HCT116 (cell line): ENCODE measurements at places on chromosomes 1 and 21. TPM values are rescaled to one million over a fixed set of nuclear protein-coding genes. Genes with fewer than 3 reads are reported as not detected.
A peak's percentile ranks its signal among the peaks of the same experiment; 100 is the strongest.

DNA sequence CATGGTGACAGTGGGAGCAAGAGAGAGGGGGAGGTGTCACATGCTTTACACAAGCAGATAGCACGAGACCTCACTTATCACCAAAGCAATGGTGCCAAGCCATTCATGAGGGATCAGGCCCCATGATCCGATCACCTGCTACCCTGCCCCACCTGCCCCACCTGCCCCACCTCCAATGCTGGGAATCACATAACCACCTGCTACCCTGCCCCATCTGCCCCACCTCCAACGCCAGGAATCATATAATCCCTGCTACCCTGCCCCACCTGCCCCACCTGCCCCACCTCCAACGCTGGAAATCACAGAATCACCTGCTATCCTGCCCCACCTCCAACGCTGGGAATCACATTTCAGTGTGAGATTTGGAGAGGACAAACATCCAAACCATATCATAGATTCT, 10.6 kb upstream of the AIRE start:
- H3K27me3 ChIP-seq = no peaks in the 10 kb centered on the region
- no peaks in the 10 kb centered on the region for H3K36me3 ChIP-seq
- no peak overlapping the region for H3K27ac ChIP-seq

GRCh38 chr1:205183676-205184335, 27.7 kb downstream of the DSTYK start:
- H3K4me3 ChIP-seq = no peak overlapping the region
- no peaks in the 10 kb centered on the region for H3K36me3 ChIP-seq
- no peaks in the 10 kb centered on the region for H3K27me3 ChIP-seq
- H3K27ac ChIP-seq = no peak overlapping the region

GRCh38 chr1:8329858-8330257, 11.9 kb downstream of the SLC45A1 start:
- peaks cover 7% of the 10 kb centered on the region for H3K36me3 ChIP-seq
- no peaks in the 10 kb centered on the region for H3K4me1 ChIP-seq
- H3K27me3 ChIP-seq = no peaks in the 10 kb centered on the region
- no peak overlapping the region for H3K27ac ChIP-seq

- no peak overlapping the region for H3K4me3 ChIP-seq
- H3K36me3 ChIP-seq = no peaks in the 10 kb centered on the region
- no peak overlapping the region for H3K27ac ChIP-seq
- H3K4me1 ChIP-seq = no peaks in the 10 kb centered on the region
Observed at GRCh38 chr1:177384461-177384860, 213.7 kb downstream of the BRINP2 start.

The RIPK4 gene
- total RNA-seq = 9.9 TPM

- no peak for DNase-seq
- H3K4me1 ChIP-seq = no peaks in the 10 kb centered on the region
- H3K36me3 ChIP-seq = no peaks in the 10 kb centered on the region
- no peak overlapping the region for H3K27ac ChIP-seq
- no peaks in the 10 kb centered on the region for H3K27me3 ChIP-seq
Observed at GRCh38 chr1:4660917-4661594, 6.6 kb downstream of the AJAP1 start.

The ACTA1 gene
- not detected for total RNA-seq

The CLIC6 gene
- total RNA-seq = 0.05 TPM

- no peaks in the 10 kb centered on the region for H3K27me3 ChIP-seq
- no peak for DNase-seq
- peaks cover 13% of the 10 kb centered on the region for H3K4me1 ChIP-seq
- no peaks in the 10 kb centered on the region for H3K36me3 ChIP-seq
Observed at GRCh38 chr1:212656730-212657129, 42.9 kb downstream of the BATF3 start.

GRCh38 chr1:205037539-205037938, 5.5 kb upstream of the CNTN2 start:
- H3K4me1 ChIP-seq = no peaks in the 10 kb centered on the region
- no peak for DNase-seq
- no peaks in the 10 kb centered on the region for H3K36me3 ChIP-seq
- no peak overlapping the region for H3K27ac ChIP-seq

DNA sequence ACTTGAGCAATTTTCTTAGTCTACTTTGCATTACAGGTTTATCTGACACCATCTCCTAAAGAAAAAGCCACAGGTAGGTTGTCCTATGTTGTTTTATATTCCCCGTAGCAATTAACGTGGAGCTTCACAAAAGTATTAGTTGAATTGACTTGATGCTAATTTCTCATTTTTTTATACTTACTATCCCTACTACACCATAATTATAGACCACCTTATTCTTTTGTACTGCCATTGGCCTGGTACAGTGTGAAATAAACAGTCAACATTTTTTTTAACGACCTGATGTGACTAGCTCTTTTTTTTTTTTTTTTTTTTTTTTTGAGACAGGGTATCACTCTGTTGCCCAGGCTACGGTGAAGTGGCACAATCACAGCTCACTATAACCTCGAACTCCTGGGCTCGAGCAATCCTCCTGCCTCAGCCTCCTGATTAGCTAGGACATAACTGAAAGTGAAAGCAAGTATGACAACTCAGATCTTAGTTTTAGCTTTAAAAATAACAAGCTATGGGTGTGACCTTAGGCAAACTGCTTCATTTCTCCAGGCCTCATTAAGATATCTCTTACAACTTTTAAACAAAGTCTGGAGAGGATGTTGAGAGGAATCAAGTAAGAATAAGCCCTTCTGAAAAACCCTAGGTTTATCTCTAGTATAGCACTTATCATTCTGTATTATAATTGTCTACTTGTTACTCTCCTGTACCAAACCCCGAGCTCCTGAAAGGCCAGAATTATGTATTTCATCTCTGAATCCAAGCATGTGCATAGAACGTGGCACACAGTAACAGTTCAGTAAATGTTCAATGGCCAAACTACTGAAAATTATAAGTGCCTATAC, 49.5 kb downstream of the LUZP1 start:
- H3K4me1 ChIP-seq = peaks cover 3% of the 10 kb centered on the region; the same call in 1 of the 2 replicates
- no peak overlapping the region for H3K4me3 ChIP-seq

The CYP4A11 gene
- not detected for total RNA-seq

- H3K27me3 ChIP-seq = no peaks in the 10 kb centered on the region
- DNase-seq = no peak
- no peaks in the 10 kb centered on the region for H3K4me1 ChIP-seq
- H3K27ac ChIP-seq = no peak overlapping the region
- no peaks in the 10 kb centered on the region for H3K36me3 ChIP-seq
Observed at GRCh38 chr21:14690886-14691285, 144.8 kb upstream of the SAMSN1 start.

The CLDN19 gene
- not detected for total RNA-seq

DNA sequence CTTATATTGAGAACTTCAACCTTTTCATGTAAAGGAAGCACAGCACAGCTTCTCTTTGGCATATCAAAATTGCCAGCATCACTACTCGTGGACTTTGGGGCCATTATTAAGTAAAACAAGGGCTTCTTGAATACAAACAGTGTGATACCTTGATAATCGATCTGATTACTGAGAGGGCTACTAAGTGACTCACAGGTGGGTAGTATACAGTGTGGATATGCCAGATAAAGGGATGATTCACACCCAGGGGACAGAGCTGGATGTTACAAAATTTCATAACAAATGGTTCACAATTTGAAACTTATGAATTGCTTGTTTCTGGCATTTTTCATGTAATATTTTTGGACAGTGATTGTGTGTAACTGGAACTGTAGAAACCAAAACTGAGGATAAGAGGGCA, 15.4 kb downstream of the HDAC1 start:
- no peaks in the 10 kb centered on the region for H3K4me1 ChIP-seq
- H3K36me3 ChIP-seq = peaks cover 25% of the 10 kb centered on the region
- no peak overlapping the region for H3K27ac ChIP-seq
- H3K4me3 ChIP-seq = no peak overlapping the region
- no peak for DNase-seq
- no peaks in the 10 kb centered on the region for H3K27me3 ChIP-seq

The GJA9 gene
- total RNA-seq = not detected

DNA sequence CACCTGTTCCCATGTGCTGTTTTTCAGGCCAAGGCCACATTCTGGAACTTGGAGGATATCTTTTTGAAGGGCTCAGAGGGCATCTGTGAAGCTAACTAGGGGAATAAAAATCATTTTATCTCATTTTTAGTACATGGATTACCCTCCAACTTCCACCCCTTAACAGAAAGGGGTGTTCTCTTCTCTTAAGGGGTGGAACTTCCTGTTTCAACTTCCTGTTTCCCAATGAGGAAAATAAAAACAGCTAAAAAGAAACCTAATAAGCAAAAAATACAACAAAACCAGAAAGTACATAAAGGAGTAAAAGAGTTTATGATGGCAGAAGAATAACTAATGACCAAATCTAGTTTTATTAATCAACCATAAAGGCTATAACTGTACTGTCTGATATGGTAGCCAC, 24.8 kb upstream of the SLC22A15 start:
- no peaks in the 10 kb centered on the region for H3K36me3 ChIP-seq
- no peaks in the 10 kb centered on the region for H3K27me3 ChIP-seq
- no peak overlapping the region for H3K27ac ChIP-seq
- no peak for DNase-seq
- H3K4me3 ChIP-seq = no peak overlapping the region

- peaks cover 10% of the 10 kb centered on the region; the same call in 1 of the 2 replicates for H3K4me1 ChIP-seq
- H3K27ac ChIP-seq = peak overlapping the region; percentile 84
- peak overlapping the region; percentile 66 for H3K4me3 ChIP-seq
- no peak for DNase-seq
- H3K36me3 ChIP-seq = no peaks in the 10 kb centered on the region
Observed at GRCh38 chr1:147669469-147670318, 630 bp downstream of the ACP6 start.

The C1orf56 gene
- not detected for total RNA-seq

DNA sequence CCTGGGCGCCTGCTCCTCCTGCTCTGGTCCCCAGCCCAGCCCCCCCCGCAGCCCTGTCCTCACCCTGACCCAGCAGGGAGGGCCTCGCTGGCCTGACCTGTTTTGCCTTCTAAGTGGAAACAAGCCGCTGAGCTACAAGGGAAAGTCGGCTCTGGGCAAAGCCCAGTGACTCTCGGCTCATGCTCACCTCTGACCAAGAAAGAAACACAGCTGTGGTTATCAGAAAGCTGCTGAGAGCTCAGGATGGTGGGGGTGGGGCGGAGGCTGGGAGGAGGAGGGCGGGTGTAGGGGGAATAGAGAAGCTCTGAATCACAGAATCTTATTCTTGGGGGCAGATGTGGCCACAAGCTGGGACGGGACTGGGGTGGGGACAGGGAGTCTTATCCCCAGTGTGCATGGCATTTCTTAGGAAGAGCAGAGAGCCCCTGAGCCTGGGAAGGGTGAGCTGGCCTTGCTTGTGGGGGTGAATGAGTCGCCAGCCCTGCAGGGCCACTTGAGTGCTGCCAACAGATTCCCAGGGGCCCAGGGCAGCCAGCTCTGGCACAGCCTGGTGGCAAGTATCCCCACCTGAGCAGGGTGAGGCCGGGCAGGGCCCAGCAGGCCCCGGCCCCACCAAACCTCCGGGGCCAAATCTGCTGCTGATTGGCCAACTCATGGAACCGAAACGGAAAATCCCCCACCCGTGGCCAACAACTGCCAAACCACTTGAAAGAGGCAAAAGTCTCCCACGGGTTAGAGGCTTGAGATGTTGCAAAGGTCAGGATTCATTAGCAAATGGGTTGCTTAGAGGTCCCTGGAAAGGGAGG, 120.6 kb downstream of the SPSB1 start:
- H3K36me3 ChIP-seq = no peaks in the 10 kb centered on the region
- H3K27ac ChIP-seq = peak overlapping the region; percentile 81
- peak overlapping the region; percentile 48 for H3K4me3 ChIP-seq
- peaks cover 28% of the 10 kb centered on the region for H3K4me1 ChIP-seq
- peak; percentile 56 for DNase-seq

GRCh38 chr1:84668185-84668584, 22.1 kb downstream of the SSX2IP start:
- no peaks in the 10 kb centered on the region for H3K4me1 ChIP-seq
- no peak overlapping the region for H3K4me3 ChIP-seq
- DNase-seq = no peak
- no peak overlapping the region for H3K27ac ChIP-seq
- H3K27me3 ChIP-seq = no peaks in the 10 kb centered on the region
- no peaks in the 10 kb centered on the region for H3K36me3 ChIP-seq
